Uterus (tissue), 4 donors: ENCODE measurements at places on chromosomes 7 and 10. TPM values are rescaled to one million over a fixed set of nuclear protein-coding genes. Genes with fewer than 3 reads are reported as not detected.

- H3K36me3 ChIP-seq = no peaks in the 10 kb centered on the region
- H3K27ac ChIP-seq = no peak overlapping the region
- no peaks in the 10 kb centered on the region for H3K27me3 ChIP-seq
- no peaks in the 10 kb centered on the region for H3K4me1 ChIP-seq
Observed at GRCh38 chr10:32692174-32692573, 246.2 kb downstream of the CCDC7 start.

The BAMBI gene
- 10.0 TPM for total RNA-seq

The GNGT1 gene
- total RNA-seq = not detected

DNA sequence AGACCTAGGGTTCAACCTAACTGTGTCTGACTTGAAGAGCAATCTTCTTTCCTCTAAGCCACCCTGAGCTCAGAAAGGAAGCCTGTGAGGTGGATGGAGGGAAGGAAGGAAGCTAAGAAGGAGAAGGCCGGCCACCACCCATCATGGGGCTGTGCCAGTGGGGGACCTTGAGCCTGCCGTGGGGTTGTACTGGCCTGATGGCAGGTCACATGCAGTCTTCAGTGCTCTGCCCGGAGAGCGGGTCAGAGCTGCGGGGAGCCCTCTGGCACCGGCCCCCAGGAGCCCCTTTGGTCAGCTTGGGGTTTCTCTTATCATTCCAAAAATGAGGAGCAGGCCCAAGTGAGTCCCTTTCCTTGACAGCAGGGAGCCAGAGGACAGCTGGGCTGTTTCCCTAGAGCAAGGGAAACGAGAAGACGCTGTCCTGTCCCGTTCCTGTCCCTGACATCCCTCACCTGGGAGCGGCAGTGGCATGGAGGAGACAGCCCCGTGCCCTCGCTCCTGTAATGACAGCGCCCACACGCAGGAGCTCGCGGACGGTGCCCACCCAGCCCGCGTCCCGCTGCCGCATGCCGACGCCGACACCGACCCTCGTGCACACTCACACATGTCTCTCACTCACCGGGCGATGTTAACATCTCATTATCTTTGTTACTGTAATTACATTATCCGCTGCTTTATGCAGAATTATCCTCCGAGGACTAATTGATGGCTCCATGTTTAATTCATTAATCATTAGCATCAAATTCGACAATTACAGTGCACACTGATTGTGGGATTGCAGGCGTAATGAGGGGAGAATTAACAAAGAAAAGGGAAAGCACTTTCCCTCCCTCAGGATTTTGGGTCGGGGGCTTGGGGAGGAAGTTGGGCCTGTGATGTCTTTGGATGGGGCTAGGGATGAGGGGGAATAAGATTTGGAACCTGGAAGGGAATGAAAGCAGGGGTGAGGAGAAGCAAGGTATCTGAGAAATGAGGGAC is 31.3 kb downstream of the GBX1 start:
- H3K27me3 ChIP-seq = no peaks in the 10 kb centered on the region
- H3K27ac ChIP-seq = no peak overlapping the region
- H3K4me1 ChIP-seq = no peaks in the 10 kb centered on the region
- H3K4me3 ChIP-seq = no peak overlapping the region
- no peaks in the 10 kb centered on the region for H3K36me3 ChIP-seq

The GDF2 gene
- total RNA-seq = not detected

The TLX1 gene
- not detected for total RNA-seq

GRCh38 chr7:33645104-33645503 is 260.2 kb upstream of the BMPER start:
- no peaks in the 10 kb centered on the region for H3K36me3 ChIP-seq
- no peaks in the 10 kb centered on the region for H3K4me1 ChIP-seq
- H3K27ac ChIP-seq = no peak overlapping the region
- no peak for DNase-seq
- no peaks in the 10 kb centered on the region for H3K27me3 ChIP-seq

The PRR15 gene
- total RNA-seq = not detected

- H3K4me1 ChIP-seq = no peaks in the 10 kb centered on the region
- no peaks in the 10 kb centered on the region for H3K36me3 ChIP-seq
- no peaks in the 10 kb centered on the region for H3K27me3 ChIP-seq
- no peak overlapping the region for H3K4me3 ChIP-seq
- no peak for DNase-seq
- no peak overlapping the region for H3K27ac ChIP-seq
Observed at GRCh38 chr10:21207852-21208646, 310.9 kb upstream of the NEBL start.
